ENCODE measurements at places on chromosomes 3 and 15. TPM values are rescaled to one million over a fixed set of nuclear protein-coding genes. Genes with fewer than 3 reads are reported as not detected.

Gene SUCNR1
- not detected for total RNA-seq

Gene MITF
- total RNA-seq = 25.4 TPM

Gene IGSF11
- under 0.01 TPM for total RNA-seq

Gene ITIH1
- total RNA-seq = not detected

Gene GOLGA6L10
- total RNA-seq = 1.8 TPM

All from myometrial cell (primary cell).